ENCODE measurements at places on chromosomes 6 and 20.

GRCh38 chr6:123616942-123617341 lies 19.8 kb downstream of the TRDN start:
- no peak for DNase-seq

DNA sequence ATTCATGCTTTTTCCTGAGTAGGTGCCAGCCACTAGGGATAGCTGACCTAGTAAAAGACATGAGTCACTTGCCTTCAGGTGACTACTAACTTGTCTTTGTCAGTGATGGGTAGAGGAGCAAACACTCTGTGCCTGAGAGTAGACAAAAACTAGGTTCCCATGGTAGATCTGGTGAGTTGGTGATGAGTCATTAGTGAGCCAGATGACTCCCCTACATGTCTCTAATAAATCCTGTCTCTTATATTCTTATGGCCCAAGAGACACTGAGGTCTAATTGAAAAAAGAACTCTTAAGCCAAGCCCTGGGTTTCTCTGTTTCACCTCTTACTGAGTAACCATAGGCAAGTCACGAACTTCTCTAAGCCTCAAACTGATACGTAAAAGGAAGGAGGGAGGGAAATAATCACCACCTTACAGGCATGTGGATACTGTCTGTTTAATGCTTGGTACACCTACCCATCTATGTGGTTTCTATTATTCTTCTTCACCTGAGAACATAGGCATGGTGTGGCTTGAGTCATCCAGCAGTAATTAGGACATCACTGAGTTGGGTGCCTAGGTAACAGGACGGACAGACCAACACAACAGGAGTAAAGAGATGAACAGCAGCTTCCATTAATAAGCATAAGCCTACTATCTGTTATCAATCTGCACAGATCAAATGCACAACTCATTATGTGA lies 20.3 kb downstream of the TTPAL start:
- DNase-seq = no peak

GRCh38 chr20:44014807-44015732 lies 100.4 kb downstream of the TOX2 start:
- no peak for DNase-seq

GRCh38 chr20:24870881-24871280 lies 78.2 kb upstream of the CST7 start:
- DNase-seq = no peak

- DNase-seq = peak; percentile 21
These were observed 54.7 kb downstream of the ELOVL5 start for GRCh38 chr6:53294095-53294494.

- DNase-seq = no peak
These were observed at the start of gene CRISP2 for GRCh38 chr6:49713346-49713745. TSS of gene CRISP2 (minus strand) at chr6:49713543. CDS start at chr6:49709196, 4,347 bp downstream.

GRCh38 chr6:133393891-133394290 lies 152.7 kb downstream of the EYA4 start:
- no peak for DNase-seq

- DNase-seq = no peak
These were observed 103.3 kb downstream of the FIG4 start for GRCh38 chr6:109794201-109794923.

DNA sequence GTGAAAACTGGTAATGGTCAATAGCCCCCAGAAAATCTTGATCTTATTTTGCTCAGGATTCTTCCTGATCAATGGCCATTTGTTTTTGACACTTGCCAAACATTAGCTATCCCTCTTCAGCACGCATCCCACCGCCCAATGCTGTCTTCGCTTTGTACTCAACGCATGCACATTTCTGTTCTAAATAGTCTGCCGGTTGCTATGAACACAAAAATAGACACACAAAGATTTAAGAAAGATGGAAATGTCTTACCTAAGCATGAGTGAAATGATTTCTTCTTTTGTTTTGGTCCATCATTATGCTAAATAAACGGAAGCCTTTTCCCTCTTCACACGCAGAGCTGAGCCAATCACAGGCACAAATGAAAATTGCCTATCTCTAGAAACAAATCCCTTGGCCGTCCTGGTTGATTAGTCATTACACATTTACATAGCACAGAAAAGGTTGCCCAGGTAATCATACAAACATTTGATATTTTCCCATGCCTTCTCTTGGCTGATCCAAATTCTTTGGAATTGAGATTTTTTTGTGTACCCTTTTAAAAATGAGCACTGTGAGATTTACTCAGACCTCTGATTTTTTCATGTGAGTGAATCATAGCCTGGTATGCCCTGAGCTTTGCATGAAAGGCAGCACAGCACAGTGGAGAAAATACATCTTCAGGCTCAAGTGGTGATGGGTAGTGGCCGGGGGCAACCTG lies 70.5 kb upstream of the FAM184A start:
- no peak for DNase-seq

DNA sequence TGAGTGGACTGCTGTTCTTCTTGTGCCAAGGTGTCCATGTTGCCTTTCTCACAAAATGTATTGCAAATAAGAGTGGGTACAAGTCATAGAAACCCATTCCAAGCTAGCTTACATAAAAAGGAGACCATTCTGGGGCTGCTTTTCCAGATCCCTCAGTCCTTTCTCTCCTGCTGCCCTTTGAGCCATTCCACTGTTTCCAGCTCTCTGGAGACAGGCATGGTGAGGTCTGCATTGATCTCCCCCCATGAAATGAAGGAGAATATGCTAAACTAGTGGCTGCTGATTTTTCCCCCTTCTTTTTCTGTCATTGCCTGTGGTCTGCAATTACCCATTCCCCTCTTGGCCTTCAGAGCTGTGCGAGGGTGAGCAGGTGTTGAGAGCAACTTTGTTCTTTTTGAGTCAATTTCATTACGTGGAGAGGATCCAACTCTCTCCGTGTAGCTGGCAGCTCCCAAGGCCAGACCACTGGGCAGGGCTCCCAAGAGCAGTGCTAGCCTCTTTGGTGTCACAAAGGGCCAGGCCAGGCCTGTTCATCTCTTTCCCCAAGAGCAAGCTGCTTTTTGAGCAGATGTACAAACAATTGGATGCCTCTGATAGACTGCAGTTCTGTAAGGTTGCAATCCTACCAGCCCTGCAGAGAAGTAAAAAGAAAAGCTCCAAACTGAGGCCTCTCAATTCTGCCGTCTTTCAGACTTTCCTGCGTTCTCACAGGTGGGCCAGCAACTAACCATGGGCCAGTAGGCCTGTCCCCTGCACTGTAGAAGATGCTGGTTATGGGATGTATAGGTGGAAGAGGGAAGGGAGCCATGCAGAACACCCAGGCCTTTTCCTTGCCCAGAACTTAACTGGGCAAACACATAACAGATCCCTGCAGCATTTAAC lies 96.1 kb upstream of the ARMC2 start:
- DNase-seq = no peak

GRCh38 chr20:58449681-58450221 lies 60.7 kb downstream of the VAPB start:
- no peak for DNase-seq

- no peak for DNase-seq
These were observed 16.6 kb downstream of the TFEB start for GRCh38 chr6:41718828-41719227.

DNA sequence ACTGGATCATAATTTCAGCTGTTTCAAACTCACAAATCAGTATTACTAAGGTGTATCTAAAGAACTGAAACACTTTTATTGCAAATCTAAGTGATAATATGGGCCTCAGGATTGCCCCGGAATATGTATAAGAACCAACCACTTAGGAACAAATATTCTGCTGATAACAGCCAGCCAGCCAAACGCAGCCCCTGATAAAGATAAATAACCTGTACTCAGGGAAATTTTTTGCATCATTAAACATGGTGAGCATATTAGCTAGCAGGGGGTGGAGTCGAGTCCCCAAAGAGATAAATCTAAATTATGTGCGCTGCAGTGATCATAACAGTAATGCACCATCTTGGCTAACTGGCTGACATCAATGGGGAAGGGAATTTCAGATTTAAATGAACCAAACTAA lies 410.2 kb upstream of the MAP3K7 start:
- DNase-seq = no peak

- no peak for DNase-seq
These were observed 210.3 kb upstream of the ARG1 start for GRCh38 chr6:131362696-131363095.

GRCh38 chr20:48708630-48709029 lies 119.2 kb downstream of the PREX1 start:
- DNase-seq = no peak

DNA sequence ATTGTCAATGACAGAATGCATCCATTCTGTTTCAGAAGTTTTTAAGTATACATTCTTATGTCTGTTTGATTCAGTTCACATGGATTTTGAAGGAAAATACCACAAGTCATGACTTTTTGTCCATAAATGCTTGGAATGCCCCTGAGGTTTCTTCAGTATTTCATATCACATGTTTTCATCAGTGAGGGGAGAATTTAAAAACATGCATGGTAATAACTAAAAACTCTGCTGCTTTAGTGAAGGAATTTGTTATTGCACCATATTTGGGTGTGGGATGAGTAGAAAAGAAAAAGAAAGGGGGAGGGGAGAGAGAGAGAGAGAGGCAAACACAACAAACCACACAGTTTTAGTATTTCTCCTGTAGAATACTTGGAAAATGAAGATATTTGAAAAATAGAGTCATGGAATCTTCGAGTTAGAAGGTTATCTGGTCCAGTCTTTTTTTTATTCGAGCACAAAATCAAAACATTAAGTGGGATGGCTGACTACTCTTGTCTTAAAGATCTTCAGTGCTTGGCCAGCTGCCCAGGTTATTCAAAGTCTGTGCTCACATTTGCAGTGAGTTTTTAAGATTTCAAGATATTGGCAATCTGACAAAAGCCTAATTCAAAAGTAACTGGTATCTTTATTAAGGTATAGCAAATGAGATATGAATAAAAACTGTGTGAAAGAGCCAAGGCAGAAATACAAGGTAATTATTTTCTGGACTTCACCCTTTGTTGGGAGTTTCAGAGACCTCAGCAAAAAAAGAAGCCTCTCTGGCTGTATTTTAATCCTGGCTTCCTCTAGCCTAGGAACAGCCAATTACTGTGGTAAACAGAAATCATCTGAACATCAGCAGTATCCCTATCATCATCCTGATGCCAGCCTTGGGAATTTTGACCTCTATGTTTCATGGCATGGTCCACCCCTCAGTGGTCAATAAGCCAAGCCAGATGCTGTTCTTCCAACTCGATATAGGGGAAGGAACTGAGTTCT lies 687.9 kb upstream of the CITED2 start:
- no peak for DNase-seq

- no peak for DNase-seq
These were observed 11.5 kb downstream of the WFDC3 start for GRCh38 chr20:45780159-45780558.

DNA sequence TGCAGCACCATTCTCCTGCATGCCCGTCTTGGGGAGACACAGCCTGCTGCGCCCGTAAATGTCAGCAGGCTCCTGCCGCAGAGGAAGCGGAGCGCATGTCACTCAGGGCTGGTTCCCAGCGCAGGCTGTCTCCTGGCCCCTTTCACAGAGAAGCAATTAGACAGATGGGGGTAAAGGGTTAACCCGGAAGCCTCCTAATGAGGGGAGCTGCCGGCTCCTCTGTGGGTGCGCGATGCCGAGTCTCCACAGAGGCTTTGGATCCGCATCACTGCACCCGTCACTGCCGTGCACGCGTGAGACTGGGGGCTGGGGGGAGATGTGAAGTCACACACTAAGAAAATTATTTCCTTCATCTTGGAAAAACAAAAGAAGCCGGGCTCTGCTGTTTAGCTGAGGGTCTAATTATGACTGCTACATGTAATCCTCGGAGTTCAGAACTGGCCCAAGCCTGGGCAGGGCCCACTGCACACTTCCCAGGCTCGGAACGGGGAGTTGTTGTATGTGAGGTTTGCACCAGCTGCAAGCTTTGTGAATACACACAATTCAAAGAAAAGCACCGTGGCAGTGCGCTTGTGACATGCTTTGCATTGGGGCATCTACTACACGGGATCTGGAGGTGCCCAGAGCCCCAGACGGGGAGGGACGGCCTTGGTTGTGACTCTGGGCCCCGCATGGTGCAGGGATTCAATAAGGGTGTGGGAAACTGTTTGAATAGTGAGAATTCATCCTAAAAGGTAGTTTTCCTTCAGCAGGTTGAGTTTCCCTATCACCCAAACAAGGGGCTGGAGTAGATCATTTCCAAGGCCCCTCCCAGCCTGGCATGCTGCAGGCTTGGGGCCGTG lies 331.6 kb downstream of the TAF4 start:
- no peak for DNase-seq

DNA sequence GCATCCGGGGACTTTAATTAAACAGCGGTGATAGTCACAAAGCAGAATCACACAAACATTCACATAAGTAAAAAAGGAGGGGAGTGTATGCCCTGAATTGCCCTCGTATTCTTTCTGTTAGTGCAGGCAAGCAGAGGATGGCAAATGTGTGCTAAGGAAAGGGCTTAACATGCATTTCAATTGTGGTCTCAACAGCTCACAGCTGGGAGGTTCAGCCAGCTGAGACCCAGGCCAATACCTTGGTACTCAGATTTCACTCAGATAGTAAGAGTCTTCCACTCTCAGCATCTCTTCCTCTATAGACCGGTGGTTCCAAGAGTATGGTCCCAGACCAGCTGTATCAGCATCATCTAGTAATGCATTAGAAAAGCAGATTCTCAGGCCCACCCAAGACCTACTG lies 215.1 kb downstream of the PHACTR1 start:
- no peak for DNase-seq

DNA sequence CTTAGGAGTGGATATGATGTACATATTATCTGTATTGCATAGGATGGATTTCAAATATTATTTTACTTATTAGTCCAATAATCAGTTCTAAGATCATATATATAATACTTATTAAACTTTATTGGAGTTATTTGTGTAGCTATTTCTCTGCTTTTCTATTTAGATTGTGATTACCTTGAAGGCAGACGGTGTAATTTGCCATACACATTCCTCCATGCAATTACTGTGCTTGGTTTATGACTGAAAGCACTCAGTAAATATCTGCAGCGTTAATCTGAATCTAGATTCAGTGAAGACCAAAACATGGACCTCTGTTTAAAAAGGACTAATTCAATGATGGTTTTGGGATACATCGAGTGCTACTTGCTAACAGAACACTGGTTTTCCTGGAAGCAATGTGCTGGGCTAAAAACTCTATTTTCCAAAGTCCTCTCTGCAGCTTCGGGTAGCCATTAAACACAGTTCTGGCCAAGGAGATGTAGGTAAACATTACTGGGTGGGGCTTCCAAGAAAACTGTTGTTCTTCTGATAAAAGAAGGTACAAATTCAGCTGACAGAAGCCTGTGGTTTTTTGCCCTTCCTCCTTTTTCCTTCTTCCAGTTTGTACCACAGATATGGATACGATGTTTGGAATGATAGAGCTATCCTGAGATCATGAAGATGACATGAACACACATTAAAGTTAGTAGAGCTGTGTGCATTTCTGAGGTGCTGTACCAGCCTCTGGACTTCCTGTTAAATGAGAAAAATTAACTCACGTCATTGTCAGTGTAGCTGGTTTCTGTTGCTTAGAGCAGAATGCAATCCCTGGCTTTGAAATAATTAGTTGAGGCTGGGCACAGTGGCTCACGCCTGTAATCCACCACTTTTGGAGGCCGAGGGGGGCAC lies 136.5 kb upstream of the NUP153 start:
- DNase-seq = no peak

DNA sequence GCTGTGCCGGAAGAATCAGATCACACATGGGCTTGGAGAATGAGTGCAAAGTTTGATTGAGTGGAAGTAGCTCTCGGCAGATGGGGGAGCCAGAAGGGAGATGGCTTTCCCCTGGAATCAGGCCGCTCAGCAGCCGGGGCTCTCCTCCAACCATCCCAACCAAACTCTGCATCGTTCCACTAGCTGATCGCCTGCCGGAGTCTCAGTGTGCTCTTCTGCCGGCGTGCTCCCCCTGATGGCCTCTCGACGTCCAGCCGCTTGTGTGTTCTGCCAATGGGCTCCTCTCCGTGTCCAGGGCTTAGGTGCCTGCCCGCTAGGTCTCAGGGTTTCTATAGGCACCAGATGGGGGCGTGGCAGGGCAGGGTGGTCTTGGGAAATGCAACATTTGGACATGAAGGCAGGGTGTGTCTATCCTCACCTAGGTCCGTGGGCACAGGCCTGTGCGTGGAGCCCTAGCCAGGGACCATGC lies 4.9 kb upstream of the BIRC7 start:
- no peak for DNase-seq
